NCI-H187 (cell line): ENCODE measurements at places on chromosomes 5 and 9.

GRCh38 chr9:111914749-111915424 lies 18.3 kb downstream of the UGCG start:
- DNase-seq = peak; percentile 7

- no peak for DNase-seq
These were observed 85.6 kb upstream of the SLC44A1 start for GRCh38 chr9:105158898-105159297.

DNA sequence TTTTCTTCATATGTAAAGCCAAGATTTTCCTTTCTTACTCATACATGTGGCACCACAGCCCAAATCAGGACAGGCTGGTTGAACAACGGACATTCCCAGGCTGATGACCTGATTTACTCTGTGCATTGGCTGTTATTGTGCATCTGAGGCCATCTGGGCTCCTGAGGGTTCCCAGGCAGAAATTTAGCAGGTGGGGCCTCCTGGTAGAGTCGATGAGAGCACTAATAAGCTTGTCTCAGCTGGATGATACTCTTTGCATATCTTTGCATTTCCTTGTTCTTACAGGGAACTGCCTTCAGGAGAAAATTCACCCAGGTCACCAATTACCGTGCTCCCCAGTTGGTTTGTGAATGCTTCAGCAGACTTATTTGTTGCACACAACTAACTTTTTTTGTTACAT lies 605.1 kb downstream of the ELAVL2 start:
- no peak for DNase-seq

- DNase-seq = no peak
These were observed 34.6 kb upstream of the WDR38 start for GRCh38 chr9:124818431-124819281.

DNA sequence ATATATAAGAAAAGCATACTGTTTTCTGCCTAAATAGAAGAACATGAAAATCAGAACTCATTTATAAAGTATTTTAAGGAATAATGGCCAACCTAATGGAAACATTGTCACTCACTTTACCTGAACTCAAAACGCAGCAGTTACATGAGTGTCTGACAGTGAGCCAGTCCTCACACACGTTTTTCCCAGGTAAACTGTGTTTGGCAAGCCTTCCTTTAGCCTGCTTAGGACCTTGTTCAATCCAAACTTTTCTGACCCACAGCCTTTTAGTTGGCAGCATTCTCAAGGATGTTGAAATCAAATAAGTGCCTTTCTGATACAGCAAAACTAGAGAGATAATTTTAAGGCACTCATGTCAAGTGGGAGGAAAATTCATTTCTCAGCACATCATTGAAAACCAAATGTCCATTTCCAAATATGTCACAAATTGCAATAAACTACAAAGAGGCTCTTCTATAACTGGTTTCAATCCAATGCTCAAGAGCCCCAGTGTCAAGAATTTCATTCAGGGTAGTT lies 83.5 kb upstream of the SPDL1 start:
- DNase-seq = no peak

- no peak for DNase-seq
These were observed 261.8 kb downstream of the MCTP1 start for GRCh38 chr5:95022967-95023695.

GRCh38 chr9:69079186-69079585 lies 43.6 kb downstream of the FXN start:
- DNase-seq = no peak
